ENCODE measurements at places on chromosomes 2 and 18.

- DNase-seq, result peak; percentile 47
Observed at GRCh38 chr2:28134262-28134812, 243.8 kb downstream of the BABAM2 start.

GRCh38 chr18:79476918-79477571 is 81.3 kb downstream of the NFATC1 start:
- no peak for DNase-seq

GRCh38 chr2:25009954-25010353 is 31.9 kb upstream of the EFR3B start:
- no peak for DNase-seq

DNA sequence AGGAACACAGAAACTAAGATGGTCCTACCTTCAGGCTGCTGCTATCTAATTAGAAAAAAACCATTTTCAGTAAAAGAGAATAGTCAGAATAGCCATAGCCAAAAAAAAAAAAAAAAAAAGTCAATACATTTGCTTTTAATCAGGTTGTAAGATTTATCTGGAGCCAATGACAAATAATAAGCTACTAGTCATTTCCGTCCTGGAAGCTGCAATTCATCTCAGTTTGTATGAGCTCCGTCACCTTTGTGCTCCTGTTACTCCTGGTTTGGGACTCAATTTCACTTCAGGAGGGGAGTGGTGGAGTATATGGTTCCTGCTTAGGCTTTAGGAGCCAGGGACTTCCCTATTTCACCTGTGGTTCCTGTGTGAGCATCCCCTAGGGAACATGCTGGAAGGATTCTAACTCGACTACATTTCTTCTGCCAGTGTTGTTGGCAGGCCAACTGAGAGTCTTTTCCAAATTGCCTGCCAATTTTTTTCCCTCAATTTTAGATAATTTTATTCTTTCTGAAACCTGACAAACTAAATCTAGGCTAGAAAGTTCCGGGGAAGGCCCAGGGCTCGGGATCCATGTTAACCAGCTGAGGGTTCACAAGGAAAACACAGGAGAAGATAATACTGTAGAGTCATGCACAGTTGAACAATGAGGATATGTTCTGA is 481.8 kb downstream of the DLGAP1 start:
- no peak for DNase-seq

GRCh38 chr2:49598231-49598630 is 443.9 kb upstream of the FSHR start:
- no peak for DNase-seq

GRCh38 chr2:239055756-239056493 is 208.0 kb downstream of the TWIST2 start:
- no peak for DNase-seq

DNA sequence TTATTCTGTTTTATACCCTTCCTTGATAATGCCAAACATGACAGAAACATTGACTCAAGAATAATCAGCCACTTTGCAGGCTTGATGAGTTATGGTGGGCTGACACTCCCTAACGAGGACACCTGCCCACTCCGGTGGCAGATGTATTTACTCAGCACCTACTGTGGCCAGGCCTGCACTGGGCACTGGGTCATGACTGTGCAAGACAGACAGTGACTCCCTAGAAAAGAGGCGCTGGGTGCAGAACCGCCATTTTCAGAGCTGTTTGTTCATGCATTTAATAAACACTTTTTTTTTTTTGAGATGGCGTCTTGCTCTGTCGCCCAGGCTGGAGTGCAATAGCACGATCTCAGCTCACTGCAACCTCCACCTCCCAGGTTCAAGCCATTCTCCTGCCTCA is 32.5 kb downstream of the SNED1 start:
- DNase-seq, result no peak

- no peak for DNase-seq
Observed at GRCh38 chr2:40096360-40096759, 317.3 kb upstream of the THUMPD2 start.

DNA sequence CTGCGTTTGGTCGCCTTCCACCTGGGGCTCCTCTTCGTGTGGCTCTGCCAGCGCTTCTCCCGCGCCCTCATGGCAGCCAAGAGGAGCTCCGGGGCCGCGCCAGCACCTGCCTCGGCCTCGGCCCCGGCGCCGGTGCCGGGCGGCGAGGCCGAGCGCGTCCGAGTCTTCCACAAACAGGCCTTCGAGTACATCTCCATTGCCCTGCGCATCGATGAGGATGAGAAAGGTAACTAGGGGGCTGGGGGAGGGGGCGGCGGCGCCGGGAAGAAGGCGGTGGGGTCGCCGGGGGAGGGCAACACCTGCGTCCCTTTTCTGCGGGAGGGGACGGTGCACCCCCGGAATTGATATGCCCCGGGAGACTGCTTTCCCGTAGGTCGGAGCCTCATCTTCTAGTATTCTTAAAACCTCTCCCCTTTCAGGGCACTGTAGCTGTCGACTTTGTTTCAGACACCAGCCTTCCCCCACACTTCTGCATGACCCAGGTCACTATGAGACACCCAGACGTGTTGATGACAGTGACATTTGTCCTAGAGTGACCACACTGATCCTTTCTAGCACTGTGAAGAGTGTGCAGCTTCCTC is 755 bp downstream of the SPAST start:
- DNase-seq, result no peak

DNA sequence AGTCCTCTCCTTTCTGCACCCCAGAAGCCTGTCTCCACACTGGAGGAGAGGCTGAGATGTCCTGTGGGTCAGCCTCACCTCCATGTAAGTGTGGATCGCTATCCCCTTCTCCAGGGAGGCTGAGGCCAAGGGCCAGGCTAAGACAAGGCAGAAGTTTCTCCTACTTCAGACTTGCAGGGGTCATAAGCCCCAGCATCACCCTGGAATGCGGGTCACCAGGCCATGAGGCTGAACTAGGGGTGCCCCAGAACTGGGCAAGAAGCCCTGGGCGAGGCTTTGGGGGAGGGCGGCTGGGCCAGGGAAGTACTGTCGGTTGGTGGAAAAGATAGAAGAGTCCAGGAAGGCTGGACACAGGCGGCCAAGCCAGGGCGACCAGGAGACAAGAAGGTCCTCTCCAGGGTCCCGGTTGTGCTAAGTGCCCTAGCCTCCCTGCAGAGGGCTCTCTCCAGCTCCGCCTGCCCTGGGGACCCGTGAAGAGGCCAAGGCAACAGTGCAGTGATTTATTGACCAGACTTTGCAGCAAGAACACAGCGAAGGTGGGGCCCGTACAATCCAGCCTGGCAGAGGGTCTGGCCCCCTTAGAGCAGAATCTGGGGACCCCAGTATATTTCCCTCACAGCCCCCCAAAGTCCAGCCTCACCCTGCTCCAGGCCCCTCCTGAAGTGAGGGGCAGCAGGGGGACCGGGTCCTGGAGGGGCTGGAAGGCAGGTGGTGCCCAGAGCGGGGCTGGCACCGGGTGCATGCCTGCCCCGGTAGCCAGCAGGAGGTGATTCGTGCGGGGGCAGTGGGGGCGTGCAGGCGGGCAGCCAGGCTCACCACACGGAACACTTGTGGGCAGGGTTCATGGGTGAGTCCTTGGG is 8.1 kb downstream of the ECEL1 start:
- DNase-seq, result no peak

- no peak for DNase-seq
Observed at GRCh38 chr18:59661891-59662701, 35.1 kb downstream of the CCBE1 start.

- no peak for DNase-seq
Observed at GRCh38 chr18:31821545-31822171, 61.0 kb upstream of the SLC25A52 start.

- DNase-seq, result no peak
Observed at GRCh38 chr18:1846640-1847039, 724.7 kb downstream of the METTL4 start.

DNA sequence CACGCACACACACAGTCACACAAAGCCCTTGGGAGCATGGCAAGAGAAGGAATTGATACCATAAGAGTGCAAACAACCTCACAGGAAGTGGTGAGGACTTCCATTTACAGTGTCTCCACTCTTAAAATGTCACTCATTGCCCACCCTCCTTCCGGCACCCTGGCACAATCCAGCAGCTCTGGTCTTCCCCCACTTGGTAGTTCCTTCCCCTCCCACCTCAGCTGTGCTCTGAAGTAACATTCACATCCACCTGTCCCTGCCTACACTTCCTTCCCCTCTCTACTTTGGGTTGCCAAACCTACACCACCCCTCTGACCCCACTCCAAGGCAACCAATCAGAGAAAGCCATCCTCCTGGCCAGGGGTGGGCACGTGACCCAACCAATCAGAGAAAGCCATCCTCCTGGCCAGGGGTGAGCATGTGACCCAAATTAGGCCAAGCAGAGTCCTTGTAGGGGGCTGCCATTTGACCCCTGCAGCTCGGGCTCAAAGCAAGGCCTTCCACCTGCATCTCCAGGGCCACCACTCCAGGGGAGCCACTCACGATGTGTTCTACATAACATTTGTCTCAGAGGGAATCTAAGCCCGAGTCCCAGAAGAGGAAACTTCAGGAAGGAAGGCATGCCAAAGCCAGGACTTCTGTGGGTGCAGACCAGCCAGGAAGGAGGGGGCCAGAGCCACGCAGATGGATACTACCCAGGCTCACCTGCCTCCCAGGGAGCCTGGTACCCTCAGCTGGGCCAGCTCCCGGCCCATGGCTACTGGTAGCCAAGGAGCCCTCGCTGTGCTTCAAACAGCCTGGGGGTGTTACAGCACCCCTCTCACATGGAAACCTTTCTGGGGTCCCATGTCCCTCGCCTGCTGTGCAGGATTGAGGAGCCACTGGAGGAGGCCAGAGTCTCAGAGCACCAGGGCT is 21.2 kb downstream of the CYP26B1 start:
- no peak for DNase-seq

DNA sequence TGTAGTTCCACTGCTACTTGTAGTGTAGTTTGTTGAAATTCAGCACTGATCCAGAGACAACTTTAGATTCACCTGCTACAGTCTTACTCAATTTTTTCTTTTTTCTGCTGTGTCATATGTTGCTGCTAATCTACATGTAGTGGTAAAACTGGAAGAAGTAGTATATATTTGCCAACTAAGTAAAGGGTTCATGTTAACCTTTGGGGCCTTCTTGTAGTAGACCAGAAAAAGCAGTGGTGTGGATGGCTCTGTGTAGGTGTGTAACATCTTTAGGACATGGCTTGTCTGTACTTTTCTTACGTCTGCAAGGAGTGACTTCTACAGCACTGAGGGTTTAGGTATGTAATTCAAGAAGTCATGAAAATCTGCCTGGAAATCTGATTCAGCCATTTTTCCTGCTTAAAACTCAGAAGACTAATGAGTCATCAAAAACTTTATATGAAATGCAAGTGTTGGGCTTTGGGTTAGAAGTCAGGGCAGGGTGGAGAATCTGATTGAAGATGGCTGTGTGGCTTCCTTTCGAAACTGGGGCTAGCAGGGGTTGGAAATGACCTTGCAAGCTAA is 8.4 kb downstream of the PTPRM start:
- no peak for DNase-seq

DNA sequence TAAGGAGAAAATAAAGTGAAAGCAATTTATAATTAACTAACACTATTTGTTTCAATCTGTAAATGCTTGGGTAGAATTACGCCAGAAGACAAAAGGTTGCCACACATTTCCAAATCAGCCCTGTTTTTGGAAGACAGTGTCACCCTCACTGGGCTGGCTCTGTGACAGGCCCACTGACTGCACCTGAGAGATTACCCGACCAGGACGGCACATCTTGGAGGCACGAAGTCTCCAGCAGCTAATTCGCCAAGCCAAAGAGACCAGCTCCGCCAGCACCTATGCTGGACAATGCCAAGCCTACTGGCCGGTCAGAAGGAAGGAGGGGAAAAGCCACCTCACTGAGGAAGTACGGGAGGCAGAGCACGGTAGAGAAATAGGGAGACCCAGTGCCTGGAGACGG is 61.9 kb downstream of the CYB5A start:
- no peak for DNase-seq

DNA sequence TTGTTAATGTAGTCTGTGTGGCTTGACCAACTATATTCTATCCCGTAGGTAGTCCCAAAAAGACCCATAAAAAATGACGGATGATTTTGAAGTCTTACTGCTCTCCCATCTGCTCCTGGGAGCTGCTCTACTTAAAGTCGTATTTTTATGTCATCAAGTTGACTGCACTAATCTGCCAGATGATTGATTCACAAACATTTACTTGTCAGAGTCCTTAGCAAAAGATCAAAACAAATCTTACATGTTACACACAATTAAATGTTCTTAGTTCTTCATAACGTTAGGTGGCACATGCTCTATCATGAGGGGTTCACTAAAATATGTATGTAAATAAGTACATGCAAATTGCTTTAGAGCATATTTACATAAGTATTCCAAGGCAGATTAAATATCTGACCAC is 498.3 kb upstream of the LRRTM4 start:
- DNase-seq, result no peak

DNA sequence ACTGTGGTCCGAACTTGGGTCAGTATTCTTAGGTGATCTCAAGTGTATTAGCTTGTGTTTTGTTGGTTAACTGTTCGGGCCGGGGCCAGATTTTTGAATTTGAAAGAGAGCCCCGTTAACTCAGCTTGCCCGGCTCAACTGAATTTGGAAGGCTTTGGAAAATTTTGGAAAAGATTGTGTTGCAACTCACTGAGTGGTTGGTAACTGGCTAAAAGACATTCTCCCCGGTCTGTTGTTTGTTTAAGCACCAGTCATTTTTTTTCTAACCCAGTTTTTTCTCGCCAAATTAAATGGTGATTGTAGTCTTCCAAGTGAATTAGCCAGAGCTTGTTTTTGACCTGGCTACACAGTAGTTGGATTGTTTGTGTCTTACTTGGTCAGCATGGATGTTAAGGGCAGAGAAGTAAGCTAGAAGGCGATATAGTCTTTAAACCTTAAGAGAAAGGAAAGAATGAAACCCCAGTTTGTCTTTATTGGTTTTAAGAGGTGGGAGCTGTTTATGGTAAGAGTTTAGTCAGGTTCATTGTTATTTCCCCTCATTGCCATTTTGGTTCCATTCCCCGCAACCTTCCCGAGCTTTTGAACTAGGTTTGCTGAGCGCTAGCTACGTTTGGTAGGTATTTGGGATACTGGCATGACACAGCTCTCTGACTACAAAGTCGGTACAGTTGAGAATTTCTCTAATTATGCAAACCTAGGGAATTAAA is 2.4 kb downstream of the MAP4K4 start:
- peak; percentile 64 for DNase-seq

DNA sequence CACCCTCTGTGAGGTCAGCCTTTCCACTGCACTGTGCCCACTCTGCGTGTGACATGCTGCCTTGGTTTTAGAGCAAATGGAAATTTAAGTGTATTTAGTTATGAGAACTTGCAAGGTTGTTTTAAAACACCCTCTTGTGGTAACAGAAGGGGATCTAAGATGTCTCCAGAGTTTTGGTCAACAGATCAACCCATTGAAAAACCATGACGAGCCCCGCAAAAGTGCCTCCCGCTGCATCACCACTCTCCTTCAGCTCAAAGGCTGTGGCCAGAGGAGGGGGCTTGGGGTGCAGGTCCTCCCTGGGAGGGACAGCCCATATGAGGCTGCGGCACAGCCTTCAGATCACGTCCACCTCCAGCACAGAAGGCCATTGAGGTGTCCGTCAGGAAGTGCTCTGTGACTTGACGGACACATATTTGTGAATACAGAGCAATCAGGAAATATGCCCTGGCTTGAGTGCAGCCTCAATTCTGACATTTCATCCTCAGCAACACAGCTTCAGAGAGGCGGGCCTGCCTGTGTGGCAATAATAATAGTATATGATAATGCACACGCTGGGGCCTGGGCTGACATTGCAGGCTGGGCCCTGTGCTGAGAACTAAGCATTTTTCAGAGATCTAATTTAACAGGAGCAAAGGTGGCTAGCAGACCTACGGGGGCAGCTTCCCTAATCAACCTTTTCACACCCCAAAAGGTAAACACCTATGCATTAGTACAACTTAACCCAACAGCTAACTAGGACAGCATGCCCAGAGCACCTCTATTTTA is 213.9 kb downstream of the ANAPC1 start:
- no peak for DNase-seq

Measured in hippocampal formation (tissue), 2 donors.